ENCODE measurements at places on chromosomes 12 and 14.

- DNase-seq: no peak
Observed at GRCh38 chr12:115543269-115543668, 734.2 kb downstream of the MED13L start.

DNA sequence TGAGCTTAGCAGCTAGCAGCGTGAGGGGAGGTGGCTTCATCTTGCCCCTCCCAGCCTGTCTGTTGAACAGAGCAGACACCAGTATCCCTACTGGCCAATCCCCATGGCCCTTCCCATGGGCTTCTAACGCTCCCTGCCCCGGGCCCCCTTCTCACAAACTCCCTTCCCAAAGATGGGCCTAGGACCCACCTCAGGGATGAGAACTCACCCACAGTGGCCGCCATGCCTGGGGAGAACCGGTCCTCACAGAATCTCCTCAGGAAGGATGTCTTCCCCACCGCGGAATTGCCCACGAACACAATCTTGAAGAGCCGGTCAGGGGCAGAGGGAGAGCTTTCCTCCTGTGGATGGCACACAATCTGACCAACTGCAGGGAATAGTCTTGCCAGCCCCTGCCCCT lies 119.5 kb downstream of the CRACR2A start:
- no peak for DNase-seq

DNA sequence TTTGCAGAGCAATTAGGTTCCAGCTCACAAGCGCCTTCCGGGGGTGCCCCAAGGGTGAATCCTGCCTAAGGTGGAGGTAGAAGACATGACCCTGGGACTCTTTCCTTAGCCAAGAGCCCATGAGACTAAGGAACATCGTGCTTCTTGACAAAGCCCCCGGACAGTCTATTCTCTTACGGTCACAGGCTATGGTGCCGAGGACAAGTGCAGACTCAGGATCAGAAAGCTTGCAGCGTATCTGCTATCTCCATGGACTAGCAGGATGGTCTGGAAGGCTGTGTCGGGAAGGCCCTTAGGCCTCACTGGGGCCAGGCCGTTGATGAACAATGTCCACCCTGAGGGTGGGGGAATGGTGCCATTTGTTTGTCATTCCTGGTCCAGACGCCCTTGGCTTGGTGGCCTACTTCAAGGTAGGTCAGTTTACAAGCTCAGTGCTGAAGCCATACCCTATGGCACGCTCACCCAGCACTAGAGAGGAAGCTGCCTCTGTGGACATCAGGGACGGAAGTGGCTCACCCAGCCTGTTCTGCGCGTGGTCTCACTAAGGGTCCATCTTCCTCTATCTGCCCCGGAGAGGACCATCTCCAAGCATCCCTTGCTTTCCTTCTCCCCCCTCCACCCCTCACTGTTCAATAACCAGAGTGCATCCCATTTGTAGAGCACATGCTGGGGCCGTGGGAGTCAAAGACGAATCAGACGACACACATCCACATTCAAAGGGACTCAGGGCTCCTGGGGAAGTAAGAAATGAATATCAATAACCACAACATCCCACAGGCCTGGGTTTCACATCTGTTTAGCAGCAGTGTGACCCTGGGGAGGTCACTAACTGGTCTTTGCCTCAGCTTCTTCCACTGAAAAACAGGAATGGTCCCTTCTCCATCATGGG lies 45.0 kb upstream of the IQSEC3 start:
- DNase-seq: no peak

GRCh38 chr12:15590180-15590826 lies 198.9 kb downstream of the EPS8 start:
- peak; percentile 30 for DNase-seq

DNA sequence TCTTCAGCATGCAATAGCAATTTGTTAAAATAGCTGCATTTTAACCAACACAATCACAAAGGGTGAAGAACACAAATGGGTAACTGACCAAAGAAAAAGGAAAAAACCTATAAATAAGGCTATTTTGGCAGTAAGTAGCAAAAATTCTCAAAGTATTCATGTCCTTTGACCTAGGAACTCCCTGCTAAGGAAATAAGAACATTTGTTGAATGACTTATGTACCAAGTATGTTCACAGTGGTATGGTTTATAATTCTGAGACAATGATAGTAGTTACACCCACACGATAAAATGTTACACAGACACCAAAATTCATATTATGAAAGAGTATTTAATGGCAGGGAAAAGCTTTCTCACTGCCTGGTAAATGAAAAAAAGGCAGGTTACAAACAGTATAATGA lies 16.9 kb downstream of the CCDC88C start:
- no peak for DNase-seq

- DNase-seq: peak; percentile 8
Observed at GRCh38 chr12:32586390-32586789, 92.7 kb upstream of the DNM1L start.

DNA sequence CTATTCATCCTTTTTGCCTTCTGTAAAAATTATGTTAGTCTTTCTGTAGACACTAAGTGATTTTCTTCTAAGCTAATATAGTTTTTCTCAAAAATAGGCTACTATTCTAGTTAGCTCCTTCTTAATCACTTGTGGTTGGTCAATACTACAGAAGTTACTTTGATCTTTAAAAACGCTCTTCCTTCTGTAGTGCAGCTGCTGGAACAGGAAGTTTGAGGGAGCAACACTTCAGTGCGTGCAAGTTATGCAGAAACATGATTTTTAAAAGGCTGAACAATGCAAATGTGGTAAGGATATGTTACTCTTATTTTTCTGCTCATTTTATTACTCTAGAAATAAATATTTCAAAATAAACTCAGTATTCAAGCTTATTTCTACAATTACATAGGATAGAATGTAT lies 11.1 kb upstream of the RERGL start:
- no peak for DNase-seq

DNA sequence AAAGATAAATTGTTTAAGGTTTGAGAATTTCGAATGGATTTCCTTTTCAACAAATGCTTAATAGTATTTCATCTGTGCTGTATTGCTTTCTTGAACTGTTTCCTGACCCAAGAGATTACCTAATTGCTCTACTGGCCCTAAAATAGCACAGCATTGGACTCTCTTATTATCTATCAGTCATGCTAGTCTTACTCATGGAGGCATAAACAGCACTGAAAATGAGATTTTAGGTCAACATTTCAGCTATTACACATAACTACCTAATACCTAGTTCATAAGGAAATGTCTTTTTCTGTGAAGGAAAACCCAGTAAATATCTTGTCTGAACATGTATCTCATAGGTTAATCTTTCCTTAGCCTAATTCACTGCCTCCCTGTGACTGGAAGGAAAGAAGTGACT lies 4.3 kb upstream of the ABCD2 start:
- DNase-seq: no peak

- no peak for DNase-seq
Observed at GRCh38 chr12:117388951-117389446, 27.6 kb upstream of the NOS1 start.
